ENCODE measurements at places on chromosomes 13 and 19.

DNA sequence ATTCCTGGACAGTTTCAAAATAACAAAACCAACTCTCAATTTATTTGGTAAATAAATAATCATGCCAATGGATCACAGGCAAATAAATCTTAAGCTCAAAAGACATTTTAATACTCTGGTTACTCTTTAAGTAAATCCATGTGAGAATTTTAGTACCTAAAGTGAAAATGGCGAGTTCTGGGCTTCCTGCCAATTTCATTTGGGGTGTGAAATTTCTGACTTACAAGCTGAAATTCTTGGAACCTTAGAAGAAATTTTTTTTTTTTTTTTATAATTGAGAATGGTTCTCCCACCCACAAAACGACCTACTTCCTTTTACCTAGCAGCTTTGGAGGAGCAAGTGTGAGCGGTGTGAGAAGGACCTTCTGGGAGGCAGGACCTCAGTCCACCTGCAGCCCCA, 354.5 kb upstream of the NBEA start:
- DNase-seq: no peak

- DNase-seq: no peak
Measured at GRCh38 chr19:16325161-16325527, 518 bp downstream of the KLF2 start.

GRCh38 chr13:102138635-102139190, 263.1 kb downstream of the FGF14 start:
- no peak for DNase-seq

DNA sequence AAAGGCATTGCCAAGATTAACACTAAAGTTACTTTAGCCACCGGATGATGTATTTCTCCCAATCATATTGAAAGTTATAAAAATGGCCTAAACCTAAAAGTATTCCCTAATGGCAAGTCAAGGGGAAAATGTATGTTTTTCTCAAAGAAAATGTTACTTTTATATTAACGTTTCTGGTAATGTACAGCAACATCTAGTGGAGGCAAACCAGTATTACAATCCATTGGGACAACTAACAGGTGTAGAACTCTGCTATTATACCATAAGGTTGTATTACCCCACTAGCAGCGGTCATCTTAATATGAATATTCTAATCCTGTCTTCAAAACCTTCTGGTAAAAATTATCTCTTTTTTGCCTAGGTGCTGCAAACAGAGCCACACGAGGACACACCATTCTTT, 69.2 kb downstream of the ZNF100 start:
- DNase-seq: peak; percentile 4

- no peak for DNase-seq
Measured at GRCh38 chr13:74158571-74159352, 24.6 kb upstream of the KLF12 start.

DNA sequence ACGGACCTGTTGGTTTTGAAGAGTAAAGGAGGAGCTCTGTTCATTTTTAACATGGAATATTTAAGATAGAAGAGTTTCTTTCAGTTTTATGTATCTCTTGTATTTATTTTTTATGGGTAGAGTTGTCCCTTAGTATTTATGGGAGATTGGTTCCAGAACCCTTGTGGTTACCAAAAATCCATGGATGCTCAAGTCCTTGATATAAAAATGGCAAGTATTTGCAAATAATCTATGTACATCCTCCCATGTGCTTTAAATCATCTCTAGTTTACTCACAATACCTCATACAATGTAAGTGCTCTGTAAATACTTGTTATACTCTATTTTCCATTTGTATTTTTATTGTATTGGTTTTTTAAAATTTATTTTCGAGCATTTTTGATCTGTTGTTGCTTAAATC, 63.1 kb downstream of the TM9SF2 start:
- DNase-seq: no peak

- no peak for DNase-seq
Measured at GRCh38 chr13:89982407-89983095, 1364.9 kb upstream of the MIR17HG start.

- peak; percentile 40 for DNase-seq
Measured at GRCh38 chr19:6725513-6726231, 5.2 kb upstream of the C3 start.

DNA sequence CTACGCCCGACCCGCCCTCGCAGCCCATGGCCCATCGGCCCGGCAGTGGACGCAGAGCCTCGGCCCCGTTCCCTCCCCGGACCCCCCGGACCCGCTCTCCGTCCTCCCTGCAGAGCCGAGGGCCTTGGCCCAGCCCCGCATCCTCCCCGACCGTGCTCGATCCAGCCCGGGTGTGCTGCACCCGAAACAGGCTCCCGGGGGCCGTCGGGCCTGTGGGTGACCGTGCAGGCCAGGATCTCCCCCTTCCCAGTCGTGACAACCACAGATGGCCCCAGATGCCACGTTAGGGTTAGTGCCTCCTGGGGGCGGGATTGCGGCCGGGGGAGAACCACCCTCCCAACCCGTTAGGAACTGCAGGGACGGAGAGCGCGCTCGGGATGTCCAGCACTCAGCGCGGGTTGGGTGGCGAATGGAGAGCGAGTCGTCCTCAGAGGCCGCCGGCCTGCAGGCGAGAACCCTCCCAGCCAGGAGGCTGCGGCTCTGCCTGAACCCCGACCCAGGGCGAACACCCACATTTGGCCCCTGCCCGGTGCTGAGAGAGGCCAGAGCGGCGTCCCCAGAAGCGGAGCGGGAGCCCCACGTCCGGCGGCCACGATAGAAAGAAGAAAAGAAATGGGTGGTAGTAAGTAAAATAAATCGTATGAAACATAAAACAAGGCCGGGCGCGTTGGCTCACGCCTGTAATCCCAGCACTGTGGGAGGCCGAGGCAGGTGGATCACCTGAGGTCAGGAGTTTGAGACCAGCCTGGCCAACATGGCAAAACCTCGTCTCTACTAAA, 6.7 kb upstream of the MADCAM1 start:
- DNase-seq: no peak

GRCh38 chr19:55305983-55306562, 19.1 kb downstream of the TMEM150B start:
- no peak for DNase-seq

DNA sequence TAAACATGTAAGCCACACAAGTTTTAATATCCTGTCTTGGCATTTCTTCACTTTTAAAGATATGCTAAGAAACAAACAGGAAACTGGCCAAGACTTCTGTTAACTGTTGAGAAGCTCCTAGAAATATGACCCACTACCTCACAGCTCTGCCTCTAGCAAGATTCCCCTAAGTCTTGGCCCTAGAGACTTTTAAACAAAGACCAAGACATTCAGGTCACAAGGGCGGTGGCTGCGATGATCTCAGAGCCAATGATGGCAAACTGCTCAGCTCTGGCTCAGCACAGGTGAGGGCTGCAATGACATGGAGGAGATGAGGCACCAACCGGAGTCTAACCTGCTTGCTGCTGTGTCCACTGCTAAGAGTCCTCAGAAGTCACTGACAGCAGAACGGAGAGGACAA, 114.8 kb downstream of the SUCLA2 start:
- no peak for DNase-seq

- no peak for DNase-seq
Measured at GRCh38 chr13:95813139-95813538, 136.2 kb downstream of the DNAJC3 start.

DNA sequence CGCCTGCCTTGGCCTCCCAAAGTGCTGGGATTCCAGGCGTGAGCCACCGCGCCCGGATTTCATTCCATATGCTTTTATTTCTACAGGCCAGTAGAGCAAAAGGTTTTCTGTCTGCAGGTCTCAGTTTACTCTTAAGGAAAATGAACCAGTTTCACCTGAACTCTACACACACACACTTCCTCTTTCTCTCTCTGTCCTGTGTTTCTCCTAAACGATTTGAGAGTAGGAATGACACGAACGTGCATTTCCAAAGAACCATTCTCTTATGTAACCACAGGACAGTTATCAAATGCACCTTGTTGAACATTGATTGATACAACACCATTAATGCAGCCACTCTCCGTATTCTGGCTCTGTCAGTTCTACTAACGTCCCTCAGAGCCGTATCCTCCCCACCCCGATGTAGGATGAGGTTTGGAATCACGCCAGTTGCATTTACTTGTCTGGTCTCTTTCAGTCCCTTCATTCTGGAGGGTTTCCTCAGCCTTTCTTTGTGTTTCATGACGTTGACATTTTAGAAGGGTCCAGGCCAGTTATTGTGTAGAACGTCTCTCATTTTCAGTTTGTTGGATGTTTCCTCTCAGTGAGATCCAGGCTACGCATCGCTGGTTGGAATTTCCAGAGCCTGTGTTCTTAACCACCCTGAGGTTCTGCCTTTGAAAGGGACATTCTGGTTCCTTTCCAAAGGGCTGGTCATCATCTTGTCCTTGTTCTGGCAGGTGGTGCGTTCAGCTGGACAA, 36.0 kb downstream of the BICRA start:
- DNase-seq: peak; percentile 76

- no peak for DNase-seq
Measured at GRCh38 chr13:30700364-30700763, 35.0 kb upstream of the ALOX5AP start.

GRCh38 chr13:59963827-59964226, 199.9 kb downstream of the DIAPH3 start:
- no peak for DNase-seq

DNA sequence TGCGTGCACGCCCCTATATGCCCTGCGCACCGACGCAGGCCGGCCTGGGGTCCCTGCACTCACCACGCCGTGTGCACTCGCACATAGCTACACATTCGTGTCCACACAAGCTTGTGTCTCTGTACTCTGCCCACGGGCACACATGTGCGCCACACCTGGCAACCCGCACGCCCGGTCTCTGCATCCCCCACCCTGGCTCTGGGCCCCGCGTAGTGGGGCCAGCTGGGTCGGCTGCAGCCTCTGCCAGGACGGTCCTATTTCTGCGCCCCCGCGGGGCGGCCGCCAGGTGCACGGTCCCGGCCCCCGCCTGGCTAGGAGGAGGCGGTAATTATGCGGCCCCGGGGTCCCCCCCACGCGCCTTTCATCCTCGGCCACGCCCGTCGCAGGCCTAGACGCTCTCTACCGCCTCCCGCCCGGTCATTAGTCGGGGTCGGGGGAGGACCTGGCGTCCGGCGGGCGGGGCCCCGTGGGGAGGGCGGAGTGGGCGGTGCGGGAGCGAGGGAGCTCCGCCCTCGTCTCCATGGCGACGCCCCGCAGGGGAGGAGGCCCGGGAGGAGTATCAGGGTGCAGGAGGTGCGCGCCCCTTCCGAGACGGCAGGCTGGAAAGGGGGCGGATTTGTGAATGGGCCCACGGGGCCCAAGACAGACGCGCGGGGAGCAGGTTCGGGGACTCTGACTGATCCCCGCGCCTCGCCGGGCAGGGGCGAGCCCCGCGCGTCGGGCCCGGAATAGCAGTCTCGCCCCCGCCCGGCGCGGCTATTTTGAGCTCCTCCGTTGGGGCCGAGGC, 2.8 kb upstream of the CIRBP start:
- peak; percentile 84 for DNase-seq

GRCh38 chr13:31909864-31910551, 121.6 kb upstream of the FRY start:
- peak; percentile 54 for DNase-seq

DNA sequence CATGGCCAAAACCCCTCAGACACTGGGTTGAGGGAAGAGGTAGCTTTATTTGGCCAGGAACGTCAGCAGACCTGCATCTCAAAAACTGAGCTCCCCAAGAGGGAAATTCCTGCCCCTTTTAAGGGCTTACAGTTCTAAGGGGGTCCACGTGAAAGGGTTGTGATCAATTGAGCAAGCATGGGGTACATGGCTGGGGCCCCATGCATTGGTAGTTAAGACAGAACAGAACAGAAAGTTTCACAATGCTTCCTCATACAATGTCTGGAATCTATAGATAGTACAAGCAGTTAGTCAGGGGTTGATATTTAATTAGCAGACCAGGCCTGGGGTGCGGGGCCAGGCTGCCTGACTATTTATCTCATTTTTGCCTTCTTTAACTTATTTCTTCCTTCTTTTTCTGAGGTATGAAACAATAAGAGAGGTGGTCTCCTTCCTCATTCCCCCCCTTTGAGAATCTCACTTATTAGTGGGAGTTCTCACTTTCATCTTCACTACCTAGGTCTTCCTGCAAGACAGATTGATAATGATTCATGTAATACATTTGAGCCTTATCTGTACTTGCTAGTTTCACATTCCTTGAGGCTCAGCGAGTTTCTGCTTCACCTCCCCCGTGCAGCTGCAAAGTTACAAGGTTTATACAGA, 84.8 kb downstream of the SLC25A15 start:
- DNase-seq: no peak

DNA sequence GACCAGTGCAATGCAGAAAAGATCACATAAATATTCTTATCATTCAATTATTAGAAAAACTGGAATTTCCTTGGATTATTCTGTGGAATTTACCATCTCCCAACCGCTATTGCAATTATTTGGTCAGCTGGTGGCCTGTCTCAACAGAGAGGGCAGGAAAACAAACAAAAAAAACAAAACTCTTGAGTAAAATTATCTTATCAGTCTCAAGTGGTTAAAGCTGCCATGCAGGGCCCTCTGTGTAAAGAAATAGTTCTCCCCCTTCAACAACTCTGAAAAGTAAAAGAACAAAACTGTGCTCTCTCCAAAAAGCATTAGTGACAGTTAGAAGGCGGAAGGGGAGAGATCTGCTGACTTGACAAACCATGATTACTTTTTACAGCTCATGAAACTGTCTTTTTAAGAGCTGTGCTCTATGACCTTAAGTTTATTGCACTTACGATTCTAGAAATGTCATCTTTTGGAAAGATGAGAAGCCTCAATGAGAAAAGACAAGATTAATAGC, 152.3 kb downstream of the DLEU7 start:
- DNase-seq: no peak

DNA sequence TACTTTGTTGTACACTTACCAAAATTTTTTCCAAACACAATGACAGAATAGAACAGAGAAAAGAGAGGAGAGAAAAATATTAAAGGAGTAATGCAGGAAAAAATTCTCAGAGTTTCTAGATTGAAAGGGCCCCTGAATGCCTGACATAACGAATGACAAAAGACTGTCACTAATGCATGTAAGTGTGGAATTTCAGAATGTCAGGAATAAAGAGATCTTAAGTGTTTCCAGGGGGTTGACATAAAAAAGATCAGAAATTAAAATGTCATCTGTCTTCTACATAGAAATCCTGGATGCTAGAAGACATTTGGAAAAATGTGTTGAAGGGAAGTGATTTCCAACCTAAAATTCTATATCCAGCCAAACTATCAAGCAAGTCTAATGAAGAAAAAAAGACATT, 27.2 kb downstream of the TEX26 start:
- no peak for DNase-seq

GRCh38 chr19:40691421-40692211, 1.2 kb upstream of the NUMBL start:
- DNase-seq: no peak

DNA sequence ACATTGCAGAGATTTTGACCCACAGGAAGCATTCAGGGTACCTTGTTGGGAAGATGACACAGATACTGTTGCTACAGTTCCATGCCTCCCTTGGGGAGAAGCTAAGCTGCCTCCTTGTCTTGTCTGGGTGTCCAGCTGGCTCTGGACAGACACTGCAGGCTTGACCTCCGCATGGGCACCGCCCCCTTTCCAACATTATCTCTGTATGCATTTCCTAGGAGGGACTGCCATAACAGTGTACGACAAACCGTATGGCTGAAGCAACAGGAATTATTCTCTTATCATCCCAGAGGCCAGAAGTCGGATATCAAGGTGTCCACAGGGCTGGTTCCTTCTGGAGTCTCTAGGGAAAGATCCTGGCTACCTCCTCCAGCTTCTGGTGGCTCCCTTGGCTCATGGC, 67.0 kb upstream of the USE1 start:
- no peak for DNase-seq

GRCh38 chr19:1151917-1152587, 22.0 kb downstream of the SBNO2 start:
- no peak for DNase-seq
